ENCODE measurements at places on chromosomes 1 and 21. TPM values are rescaled to one million over a fixed set of nuclear protein-coding genes. Genes with fewer than 3 reads are reported as not detected.

The ADGRL2 gene
- 40.0 TPM for total RNA-seq

- H3K27me3 ChIP-seq: no peaks in the 10 kb centered on the region
- H3K4me1 ChIP-seq: peaks cover under 1% of the 10 kb centered on the region
- H3K4me3 ChIP-seq: no peak overlapping the region
- DNase-seq: no peak
Measured at GRCh38 chr1:201681375-201681774, 142.4 kb downstream of the NAV1 start.

DNA sequence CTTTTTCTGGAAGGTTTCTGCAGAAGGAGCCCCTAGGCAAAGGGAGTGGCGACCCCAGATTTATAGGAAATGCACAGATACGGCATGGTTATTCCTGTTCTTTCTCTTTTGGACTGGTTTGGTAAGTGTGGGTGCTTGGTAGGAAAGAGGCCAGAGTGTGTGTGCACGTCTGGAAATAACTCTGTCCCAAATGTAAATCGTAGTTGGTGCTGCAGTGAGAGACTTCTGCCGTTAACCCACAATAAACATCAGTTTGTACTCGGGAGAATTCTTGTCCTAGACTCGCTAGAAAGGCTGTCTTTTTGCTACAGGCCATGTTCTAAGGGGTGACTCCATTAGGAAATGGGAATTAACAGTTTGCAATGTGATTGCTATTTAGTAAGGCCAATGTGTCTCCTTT, 779 bp downstream of the SLC44A3 start:
- H3K4me1 ChIP-seq: peaks cover 2% of the 10 kb centered on the region
- no peak overlapping the region for H3K4me3 ChIP-seq
- no peak overlapping the region for H3K27ac ChIP-seq
- peaks cover 43% of the 10 kb centered on the region for H3K27me3 ChIP-seq
- DNase-seq: no peak

The INTS7 gene
- 18.1 TPM for total RNA-seq

Data from endothelial cell of umbilical vein (primary cell).